Trophoblast cell (in vitro differentiated cells and primary cell): ENCODE measurements at places on chromosomes 7 and 10.

- no peak for DNase-seq
Observed at GRCh38 chr7:41439515-41439879, 263.4 kb downstream of the INHBA start.

DNA sequence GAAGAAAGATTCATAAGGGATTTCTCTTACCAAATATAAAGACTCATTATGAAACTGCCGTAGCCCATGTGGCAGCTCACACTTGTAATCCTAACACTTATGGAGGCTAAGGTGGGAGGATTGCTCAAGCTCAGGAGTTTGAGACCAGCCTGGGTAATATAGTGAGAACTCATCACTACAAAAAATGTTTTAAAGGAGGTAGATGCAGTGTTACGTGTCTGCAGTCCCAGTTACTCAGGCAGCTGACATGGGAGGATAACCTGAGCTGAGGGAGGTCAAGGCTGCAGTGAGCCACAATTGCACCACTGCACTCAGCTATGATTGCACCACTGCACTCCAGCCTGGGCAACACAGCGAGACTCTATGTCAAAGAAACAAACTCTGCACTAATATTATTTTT, 18.1 kb upstream of the DNA2 start:
- DNase-seq: no peak

DNA sequence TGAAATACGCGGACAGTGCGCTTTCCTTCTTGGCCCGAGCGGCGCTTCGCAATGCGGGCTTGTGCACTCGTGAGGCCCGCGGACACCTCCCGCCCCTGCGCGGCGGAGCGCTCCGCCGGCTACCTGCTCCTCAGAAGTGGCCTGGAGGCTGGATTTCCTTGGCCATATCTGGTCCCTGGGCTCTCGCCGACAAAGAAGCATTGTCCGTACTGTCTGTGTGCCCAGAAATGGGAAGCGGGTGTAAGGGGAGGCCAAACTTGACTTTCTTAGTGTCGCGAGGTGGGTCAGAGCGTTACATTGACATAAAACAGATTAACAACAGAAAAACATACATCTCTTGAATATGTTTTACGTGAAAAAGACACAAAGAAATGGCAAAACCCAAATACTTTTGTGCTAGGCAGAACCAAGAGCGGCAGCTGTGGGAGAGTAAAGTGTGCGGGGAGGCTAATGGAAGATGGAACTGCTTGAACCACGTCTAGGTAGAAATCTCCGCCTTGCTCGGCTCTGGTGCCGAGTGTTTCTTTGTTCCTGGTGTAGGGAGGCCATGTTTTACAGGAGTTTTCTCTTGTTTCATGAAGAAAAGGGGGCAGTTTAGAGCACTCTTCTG, 1.4 kb downstream of the LANCL2 start:
- no peak for DNase-seq

GRCh38 chr7:46630031-46630430, 709.0 kb upstream of the IGFBP3 start:
- peak; percentile 93 for DNase-seq

DNA sequence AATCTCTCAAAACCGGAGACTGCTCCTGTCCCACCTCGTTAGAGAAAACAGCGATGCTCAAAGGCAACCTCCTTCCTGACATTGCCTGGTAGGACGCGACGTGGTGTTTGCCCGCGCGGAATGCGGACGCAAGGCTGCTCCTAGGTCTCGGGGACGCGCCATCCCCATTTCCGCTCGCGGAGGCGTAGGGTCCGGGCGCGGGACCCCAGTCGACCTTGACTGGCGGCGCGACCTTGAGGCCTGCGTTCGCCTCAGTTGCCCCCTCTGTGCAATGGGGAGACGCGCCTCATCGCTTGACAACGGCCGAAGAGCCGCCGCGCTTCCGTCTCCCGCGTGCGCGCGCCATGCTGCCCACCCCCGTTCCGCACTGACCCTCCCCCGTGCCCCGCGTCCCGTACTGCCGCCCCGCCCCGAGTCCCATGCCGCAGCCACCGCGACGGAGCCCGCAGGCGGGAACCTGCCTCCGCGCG, 412 bp upstream of the PPIA start:
- peak; percentile 76 for DNase-seq

DNA sequence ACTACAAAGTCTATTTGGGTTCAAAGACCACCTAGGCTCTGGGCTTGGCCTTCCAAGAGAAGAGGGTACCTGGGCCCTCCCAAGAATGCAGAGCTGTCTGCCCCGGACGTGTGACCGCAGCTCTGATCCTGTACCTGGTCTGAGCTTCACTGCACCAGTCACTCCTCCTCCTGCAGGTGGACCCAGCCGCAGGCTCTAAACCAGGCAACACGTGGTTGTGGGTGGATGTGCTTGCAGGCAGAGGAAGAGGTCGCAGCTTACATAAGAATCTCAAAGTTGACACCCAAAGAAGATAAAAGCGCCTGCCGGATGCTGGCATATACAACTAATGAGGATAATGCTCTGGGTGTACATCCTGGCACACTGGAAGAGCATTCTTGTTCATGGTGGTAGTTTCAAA, 9.4 kb upstream of the PFKP start:
- no peak for DNase-seq

GRCh38 chr7:91633013-91633441, 247.5 kb downstream of the MTERF1 start:
- peak; percentile 1 for DNase-seq

GRCh38 chr7:156577645-156578577, 62.7 kb upstream of the RNF32 start:
- no peak for DNase-seq

- DNase-seq: no peak
Observed at GRCh38 chr7:55303220-55303619, 61.9 kb upstream of the LANCL2 start.

GRCh38 chr7:129557686-129558481, 53.6 kb upstream of the NRF1 start:
- DNase-seq: no peak

DNA sequence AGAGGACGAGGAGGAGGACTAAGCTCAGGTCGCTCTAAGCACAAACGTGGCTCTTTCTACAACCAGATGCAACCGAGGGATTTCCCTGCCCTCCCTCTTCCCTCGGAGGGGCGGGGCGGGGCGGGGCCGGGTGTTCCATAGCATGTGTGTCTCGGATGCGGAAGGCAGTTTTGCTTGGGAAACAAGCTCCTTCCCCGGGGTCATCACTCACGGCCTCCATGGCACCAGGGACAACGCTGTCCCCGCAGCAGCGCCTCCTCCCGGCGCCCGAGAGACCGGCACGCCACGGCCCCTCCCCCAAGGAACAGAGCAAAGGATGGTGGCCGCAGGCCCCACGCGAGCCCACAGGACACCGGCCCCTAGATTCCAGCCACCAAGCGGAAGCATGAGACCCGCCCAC, 110.5 kb downstream of the PAXIP1 start:
- DNase-seq: peak; percentile 5

- no peak for DNase-seq
Observed at GRCh38 chr7:22219739-22220493, 137.0 kb downstream of the RAPGEF5 start.

DNA sequence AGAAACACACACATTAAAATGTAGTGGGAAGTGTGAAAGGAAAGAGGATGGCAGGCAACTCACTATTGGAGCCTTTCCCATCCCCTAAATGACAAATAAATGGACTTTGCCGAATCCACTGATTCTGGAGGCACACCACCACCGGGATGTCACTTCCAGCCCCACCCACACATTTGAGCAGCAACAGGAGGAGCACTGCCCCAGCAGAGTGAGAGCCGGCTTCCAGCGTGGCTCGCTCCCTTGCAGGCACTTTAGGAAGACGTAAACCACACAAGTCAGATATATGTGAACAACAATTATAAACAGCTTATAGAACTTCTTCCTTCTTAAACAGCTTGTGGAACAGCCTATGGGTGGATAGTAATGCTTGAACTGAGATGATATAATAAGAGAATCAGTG, 191.0 kb downstream of the DGKI start:
- DNase-seq: no peak

DNA sequence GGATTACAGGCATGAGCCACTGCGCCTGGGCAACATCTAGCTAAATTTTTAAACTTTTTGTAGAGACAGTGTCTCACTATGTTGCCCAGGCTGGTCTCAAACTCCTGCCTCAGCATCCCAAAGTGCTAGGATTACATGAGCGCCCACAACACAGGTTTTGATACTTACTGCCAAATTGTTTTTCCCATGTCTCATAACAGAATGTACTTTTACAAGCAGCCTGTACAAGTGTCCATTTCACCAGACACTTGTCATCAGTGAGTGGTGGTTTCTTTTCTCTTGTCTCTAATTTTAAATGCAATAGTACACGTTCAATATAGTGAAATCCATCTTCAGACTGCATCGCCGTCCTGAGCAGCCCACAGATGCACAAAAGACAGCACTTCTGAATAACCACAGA, 116.4 kb upstream of the LYZL2 start:
- no peak for DNase-seq

DNA sequence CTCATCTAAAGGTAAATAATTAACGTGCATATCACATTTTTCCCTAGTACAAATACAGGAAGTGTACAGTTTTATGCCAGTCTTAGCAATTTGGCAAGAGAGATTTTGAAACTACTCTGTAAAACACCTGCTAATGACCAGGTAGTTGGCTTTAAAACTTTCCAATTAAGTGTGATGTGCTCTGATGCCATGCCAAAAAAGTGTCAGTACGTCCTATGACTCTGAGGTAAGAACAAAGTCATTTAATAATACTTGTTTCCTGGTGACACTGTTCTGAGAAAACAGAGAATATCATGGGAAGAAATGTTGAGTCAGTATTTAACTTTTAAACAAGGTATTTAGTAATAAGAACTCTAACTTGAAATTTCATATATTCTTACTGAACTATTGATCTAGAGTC, 9.6 kb downstream of the PDZD8 start:
- no peak for DNase-seq

- DNase-seq: no peak
Observed at GRCh38 chr10:97827702-97828291, 21.8 kb upstream of the GOLGA7B start.

DNA sequence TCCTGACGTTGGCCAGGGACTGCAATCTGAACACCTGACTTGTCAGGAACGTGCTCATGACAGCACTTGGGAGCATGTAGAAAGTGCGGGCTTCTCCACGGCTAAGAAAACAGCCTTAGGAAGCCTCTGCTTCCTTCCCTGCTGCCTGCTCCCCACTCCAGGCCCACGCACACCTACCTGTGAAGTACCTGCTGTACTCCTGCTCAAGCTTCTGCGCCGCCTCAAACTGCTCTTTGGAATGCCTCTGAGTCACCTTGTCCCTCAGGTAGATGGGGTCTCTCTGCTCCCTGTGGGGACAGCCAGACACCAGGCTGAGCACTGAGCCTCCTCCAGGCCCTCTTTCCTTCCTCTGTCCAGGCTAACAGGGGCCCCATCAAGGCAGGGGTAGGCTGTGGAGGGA, 132.7 kb downstream of the DLG5 start:
- no peak for DNase-seq

DNA sequence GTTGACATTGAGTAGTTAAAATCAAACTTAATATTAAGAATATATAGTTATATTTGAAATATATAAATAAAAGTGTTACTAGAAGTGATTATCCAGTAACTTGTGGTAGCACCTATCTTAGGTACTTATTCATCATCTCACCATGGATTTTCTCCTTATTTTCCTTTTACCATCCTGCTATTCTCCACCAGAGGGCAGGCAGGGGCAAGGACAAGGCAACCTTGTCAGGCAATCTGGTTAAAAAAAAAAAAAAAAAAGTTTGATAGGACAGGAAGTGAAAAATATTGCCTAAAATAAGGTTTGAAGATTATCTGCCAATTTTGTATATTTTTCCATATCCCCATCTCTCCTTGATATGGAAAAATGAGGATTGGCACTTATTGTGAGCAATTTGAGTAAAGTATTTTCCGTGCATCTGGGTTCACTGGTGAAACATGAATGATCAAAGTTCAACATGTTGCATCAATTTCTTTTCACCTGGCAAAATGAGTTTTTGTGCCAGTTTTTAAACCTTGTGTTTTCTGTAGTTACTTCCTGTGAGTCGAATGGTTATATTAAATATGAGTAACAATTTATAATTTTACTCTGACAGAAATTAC, 256.7 kb downstream of the AGMO start:
- DNase-seq: no peak

DNA sequence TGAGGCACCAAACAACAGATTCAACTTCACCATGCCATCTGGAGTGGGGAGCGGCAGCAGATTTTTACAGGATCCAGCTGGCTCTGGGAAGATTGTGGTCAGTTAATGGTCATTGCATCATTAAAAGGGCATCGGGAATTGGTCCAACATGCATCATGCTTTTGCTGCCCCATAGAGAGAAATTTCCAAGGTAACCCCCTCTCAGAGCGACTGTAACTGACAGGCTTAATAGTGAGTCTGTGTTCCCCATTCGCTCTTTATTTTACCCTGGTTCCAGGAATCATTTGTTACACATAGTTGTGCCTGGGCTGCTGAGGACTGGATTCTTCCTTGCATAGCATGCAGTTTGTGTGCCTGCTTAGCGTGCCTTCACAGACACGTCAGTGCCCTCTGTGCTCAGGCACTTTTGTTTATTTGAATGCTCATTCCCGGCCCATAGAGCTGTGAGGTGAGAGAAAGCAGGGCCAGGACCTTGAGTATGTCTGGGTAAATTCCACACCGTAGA, 49.9 kb downstream of the CDHR3 start:
- no peak for DNase-seq

- no peak for DNase-seq
Observed at GRCh38 chr7:99402854-99403253, 5.5 kb downstream of the PDAP1 start.

DNA sequence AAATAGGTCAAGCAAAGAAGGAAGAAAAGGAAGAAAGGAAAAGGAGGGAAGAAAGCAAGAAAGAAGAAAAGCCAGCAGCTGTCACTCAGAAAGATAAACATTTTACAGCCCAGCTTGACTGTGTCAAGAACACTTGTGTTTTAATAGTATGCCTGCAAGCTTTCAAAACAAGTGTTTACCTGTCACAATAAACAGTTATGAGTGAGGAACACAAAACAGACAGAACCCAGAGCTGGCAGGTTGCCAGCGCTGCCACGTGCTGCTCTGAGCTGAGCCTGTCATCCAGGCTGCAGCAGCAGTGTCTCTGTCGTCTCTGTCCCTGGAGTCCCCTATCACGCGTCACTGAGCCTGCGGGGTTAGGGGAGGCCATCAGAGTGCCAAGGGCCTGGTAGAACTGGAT, 827.6 kb upstream of the AUTS2 start:
- DNase-seq: peak; percentile 4

GRCh38 chr10:63634488-63635065, 113.4 kb downstream of the REEP3 start:
- peak; percentile 32 for DNase-seq

DNA sequence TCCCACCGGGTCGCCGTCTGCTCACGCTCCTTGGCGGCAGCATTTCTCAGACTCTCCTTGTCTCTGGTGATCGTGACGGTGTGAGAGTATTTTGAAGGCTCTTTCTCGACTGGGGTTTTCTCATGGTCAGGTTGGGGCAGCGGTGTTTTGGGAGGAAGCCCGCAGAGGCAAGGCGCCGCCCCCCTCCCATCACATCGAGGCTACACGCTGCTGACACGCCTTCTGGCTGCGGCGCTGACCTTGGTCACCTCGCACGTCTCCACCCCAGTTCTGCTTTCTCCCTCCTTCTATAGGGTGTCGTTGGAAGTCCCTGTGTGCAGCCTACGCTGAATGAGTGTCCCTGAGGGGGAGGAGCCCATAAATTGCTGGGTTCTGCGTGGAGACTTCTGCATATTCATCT, 55.2 kb downstream of the GLRX3 start:
- no peak for DNase-seq
